Stimulated activated CD8-positive, alpha-beta memory T cell treated with anti-CD3 and anti-CD28 coated beads, Interleukin-15, amount 100 ng/mL, for 24 hours (primary cell): ENCODE measurements at places on chromosomes 16 and 17.

DNA sequence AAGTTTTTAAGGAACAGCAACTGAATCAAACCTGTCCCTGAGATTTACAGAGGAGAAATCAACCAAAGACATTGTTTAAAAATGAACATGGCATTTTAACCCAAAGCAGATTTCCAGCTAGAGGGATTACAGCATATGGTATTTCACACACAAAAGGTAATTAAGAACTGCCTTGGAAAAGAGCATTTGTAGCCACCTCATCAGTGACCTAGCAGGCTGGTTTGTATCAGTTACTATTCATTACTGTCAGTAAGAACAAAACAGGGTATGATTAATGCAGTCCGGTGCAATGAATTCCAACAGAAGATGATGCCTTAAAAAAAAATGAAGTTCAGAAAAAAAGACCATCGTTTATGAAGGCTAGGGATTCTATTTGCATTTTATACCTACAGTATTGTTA lies 219.9 kb downstream of the CHD9NB start:
- DNase-seq, result no peak

DNA sequence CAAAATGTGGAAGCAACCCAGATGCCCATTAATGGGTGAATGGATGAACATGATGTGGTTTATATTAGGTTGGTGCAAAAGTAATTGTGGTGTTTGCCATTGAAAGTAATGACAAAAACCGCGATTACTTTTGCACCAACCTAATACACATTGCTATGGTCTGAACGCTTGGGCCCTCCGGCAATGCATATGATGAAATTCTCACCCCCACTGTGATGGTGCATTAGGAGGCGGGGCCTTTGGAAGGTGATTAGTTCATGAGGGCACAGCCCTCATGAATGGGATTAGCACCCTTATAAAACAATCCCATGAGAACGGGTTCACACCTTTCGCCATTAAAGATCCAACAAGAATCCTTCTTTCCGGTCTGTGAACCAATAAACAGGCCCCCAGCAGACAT lies 25.3 kb upstream of the PRM1 start:
- DNase-seq, result no peak

DNA sequence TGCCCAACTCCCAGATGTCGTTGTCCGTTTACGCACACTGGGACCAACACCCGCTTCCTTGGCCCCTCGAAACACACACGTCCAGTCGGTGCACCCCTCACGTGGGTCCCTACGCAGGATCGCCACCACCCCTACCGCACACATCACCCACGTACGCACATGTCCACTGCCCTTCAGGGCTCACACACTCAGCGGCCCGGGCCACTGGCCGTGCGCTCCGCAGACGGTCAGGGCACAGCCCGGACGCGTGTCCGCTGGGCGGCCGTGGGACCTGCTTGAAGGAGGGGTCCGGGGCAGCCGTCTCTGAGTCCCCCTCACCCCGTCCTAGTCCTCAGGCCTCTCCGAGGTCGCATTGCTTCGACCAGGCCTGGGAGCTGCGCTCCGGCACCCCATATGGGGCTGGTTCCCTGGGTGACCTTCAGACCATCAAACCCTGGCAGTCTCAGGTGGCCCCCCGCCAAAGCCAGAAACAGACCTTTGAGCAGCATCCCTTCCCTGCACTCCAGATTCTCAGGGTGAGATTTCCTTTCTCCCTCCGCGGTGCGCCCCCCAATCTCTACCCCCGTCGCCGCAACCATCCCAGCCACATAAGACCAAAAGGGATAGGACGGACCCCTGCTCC lies 914 bp upstream of the GPRC5B start:
- DNase-seq, result no peak

GRCh38 chr16:87954826-87955225 lies 3.6 kb downstream of the BANP start:
- no peak for DNase-seq

DNA sequence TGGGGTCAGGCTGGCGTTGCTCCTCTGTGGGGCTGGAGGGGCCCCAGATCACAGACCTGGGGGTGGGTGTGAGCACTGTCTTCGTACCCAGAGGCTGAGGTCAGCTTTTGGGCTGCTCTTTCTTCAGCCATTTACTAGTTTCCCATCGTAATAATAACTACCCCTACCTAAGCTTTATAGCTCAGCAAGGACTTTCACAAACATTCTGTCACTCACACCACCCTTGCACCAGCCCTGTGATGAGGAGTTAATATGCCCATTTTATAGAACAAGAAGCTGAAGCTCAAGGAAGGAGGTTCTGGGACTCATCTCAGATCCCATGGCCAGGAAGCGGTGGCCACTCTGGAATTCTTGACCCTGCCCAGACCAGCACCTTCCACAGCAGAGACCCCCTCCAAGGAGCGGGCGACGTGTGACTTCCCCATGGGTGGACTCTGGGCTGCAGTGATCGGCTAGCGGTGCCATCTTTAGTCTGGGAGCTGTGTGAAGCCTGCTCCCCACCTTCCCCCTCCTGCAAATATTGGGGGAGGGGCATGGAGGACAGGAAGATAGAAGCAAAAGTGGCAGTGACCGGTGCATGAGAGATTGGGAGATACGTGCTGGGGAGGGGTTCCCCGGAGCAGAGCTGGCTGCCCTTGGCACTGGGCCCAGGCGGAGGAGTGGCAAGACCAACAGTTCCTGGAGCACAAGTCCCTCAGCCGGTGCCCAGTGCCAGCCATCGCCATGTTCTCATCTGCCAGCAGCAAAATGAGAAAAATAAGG lies 81.8 kb upstream of the TOB1 start:
- DNase-seq, result no peak

GRCh38 chr17:70271200-70271599 lies 101.9 kb downstream of the KCNJ2 start:
- no peak for DNase-seq

- DNase-seq, result no peak
Measured at GRCh38 chr17:78357672-78358537, 2.0 kb downstream of the SOCS3 start.

DNA sequence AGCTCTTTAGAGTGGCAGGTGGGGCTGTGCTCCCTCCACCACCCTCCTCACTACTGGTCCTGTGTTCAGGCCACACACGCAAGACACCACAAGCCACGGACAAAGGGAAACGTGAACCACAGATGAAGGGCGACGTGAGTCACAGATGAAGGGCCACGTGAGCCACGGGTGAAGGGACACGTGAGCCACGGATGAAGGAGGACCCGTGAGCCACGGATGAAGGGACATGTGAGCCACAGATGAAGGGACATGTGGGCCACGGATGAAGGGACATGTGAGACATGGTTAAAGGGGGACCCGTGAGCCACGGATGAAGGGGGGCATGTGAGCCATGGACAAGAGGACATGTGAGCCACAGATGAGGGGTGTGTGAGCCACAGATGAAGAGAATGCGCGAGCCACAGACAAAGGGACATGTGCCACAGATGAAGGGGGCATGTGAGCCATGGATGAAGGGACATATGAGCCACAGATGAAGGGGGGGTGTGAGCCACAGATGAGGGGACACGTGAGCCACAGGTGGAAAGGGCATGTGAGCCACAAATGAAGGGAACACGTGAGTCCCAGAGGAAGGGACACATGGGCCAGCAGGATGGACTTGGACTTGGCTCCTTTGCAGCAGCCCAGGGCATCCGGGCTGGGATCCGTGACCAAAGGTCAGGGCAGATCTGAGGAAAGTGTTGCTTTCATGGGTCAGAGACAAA lies 15.6 kb downstream of the ZNF469 start:
- no peak for DNase-seq

DNA sequence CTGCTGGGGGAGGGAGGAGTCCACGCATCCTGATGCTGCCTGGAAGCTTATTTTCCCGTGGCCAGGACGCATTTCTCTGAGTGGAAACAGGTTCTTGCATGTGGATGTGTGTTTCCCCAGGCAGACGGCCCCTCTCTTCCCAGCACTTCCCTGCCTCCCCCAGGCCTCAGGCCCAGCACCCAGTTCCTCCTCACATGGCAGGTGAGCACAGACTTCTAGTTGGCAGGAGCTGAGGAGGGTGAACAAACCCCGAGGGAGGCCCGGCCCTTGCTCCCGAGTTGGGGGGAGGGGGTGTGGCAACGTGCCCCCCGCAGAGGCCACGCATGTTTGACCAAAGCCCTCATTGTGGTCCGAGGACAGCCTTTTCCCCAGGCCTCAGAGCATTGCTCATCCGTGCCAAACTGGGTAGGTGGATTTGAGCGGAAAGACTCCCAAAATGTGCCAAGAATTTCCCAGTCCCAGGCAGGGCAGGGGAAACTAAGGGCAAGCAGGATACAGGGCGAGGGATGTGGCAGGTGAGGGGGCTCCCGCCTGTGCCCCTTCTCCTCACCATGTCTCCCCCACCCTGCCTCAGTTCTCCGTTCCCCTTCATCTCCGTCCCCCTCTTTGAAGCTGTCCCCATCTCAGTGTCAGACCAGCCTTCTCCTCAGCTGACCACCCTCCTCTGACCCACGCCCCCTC lies 1.5 kb upstream of the SPEM1 start:
- no peak for DNase-seq

- no peak for DNase-seq
Measured at GRCh38 chr17:81553616-81554181, 1.5 kb upstream of the FAAP100 start.

- no peak for DNase-seq
Measured at GRCh38 chr17:29930409-29931010, 482 bp upstream of the SSH2 start.

DNA sequence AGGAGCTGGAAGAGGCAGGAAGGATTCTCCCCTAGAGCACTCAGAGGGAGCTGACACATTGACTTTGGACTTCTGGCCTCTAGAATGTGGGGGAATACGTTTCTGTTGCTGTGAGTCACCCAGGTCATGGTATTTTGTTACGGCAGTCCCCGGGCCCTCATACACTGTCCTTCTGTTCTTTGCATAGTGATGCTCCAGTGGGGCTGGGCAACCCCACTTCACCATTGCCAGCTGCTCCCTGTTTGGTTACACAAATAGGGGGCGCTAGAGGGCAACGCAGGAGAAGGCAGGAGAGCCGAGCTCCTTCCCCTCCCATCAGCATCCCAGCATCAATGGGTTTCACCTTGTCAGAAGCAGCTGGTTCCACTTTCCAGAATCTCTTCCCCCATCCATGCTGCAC lies 257.7 kb upstream of the FOXF1 start:
- no peak for DNase-seq
